CD4-positive, alpha-beta T cell treated with Interferon gamma for 1 hour (primary cell): ENCODE measurements at places on chromosomes 11 and 22.

DNA sequence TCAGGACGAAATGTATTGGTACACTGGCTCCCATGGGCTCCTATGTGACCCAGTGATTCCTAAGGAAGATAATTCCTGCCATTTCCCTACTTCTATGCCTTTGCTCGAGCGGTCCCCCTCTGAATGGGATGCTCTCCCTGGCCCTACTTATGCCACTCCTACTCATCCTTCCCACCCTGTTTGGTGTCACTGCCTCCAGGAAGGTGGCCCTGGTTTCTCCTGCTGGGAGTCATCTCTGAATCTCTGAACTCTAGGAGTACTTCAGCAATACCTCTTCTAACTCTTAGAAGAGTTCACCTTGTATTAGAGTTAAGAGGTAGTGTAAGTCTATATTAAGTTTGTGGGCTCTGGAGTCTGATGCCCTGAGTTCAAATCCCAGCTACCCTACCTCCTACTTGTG is 35.5 kb upstream of the LRRC55 start:
- DNase-seq = no peak

DNA sequence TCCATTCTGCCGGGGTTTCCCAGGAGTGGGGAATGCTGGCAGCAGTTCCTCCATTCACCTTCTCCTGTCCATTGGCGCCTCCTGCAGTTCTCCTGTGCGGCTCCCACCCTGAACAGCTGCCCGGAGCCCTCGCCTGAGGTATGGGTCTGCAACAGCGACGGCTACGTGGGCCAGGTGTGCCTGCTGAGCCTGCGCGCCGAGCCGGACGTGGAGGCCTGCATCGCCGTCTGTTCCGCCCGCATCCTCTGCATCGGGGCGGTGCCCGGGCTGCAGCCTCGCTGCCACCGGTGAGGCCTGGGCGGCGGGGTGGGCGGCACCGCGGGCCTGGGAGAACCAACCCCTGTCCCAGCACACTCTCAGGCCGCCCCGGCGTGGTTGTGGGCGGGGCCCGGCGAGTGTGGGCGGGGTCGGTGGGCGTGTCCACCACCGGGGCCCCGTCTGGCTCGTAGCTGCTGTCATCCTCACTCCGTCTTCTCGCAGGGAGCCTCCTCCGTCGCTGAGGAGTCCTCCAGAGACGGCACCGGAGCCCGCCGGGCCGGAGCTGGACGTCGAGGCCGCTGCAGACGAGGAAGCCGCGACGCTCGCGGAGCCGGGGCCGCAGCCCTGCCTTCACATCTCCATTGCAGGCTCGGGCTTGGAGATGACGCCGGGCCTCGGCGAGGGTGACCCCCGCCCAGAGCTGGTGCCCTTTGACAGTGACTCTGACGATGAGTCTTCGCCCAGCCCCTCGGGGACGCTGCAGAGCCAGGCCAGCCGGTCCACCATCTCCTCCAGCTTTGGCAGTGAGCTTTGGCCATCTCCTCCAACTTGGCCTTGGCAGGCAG is 14.0 kb upstream of the RELT start:
- no peak for DNase-seq

DNA sequence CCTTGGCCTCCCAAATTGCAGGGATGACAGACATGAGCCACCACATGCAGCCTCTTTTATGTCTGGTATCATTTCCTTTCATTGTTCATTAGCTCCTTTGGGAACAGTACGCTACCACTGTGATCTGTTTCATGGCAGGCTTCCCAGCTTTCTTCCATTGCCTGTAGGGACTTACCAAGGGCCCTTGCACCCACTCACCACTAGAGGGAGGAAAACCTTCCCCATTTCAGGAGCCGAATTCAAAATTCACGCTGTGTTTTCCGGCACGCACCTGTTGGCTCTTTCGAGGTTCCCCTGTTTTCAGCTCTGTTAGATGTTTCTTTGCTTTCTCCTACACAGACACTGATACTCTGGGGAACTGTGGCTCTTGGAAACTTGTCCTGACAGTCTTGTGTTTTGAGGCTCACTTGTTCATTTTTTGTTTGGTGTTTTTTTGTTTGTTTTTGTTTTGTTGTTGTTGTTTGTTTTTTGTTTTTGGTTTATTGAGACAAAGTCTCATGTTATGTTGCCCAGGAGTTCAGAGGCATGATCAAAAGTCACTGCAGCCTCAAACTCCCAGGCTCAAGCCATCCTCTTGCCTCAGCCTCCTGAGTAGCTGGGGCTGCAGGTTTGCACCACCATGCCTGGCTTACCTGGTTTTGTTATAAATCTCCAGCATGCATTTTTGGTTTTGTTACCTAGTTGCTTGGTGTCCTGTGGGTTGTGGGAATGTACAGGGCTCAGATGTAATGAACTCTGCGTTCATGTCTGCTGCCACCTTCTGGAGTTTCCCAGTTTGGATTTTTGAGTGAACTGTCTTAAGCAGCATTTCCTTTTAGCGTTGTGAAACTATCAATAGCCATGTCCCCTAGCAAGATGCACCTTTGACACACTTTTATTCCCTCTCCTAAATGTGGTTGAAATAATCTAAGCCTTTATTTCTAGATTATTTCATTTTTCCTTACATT is 2.3 kb downstream of the KRTAP5-11 start:
- no peak for DNase-seq

DNA sequence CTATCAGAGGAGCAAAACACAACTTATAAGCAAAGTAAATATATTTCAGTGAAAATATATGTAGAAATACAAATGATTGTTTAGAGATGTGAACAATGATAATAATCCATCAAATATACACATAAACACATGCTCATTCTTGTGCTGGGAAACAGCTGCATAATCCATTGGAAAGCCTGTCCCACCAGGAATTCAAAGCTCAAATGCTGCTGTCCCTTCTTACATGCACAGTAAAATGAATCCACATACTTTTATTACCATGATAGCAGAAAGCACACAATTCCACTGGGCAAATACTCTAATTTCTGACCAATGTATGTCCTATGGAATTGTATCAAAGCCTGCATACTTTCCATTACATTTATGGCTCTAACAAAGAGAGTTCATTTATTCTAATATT is 44.5 kb downstream of the SOX6 start:
- no peak for DNase-seq

DNA sequence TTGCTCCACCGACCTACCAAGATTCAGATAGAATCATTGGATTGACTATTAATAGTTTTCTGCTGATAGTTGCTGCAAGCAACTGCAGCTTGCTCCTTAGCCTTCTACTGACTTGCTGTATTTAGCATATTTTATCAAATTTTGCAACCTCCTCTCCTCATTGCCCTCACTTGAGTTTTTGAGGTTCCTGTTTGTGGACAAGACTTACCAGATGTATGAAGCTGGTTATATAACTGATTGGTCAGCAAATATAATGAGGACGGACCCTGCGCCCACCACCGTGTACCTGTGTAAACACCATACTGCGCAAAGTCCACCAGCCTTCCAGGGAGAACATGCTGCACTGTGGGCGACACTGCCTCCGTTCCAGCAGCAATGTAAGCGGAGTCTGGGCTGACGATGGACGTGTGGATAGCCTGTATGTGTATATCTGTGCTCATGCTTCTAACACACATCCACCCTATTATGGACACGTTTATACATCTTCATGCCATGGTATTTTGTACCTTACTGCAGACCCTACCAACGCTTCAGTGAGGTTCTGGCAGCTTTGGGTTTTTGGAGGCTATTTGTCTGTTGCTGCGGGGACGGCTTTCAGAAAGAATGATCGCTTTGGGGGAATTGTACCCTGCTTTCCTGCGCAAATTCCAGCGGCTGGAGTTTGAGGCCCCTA is 1.5 kb upstream of the USP18 start:
- DNase-seq = no peak

DNA sequence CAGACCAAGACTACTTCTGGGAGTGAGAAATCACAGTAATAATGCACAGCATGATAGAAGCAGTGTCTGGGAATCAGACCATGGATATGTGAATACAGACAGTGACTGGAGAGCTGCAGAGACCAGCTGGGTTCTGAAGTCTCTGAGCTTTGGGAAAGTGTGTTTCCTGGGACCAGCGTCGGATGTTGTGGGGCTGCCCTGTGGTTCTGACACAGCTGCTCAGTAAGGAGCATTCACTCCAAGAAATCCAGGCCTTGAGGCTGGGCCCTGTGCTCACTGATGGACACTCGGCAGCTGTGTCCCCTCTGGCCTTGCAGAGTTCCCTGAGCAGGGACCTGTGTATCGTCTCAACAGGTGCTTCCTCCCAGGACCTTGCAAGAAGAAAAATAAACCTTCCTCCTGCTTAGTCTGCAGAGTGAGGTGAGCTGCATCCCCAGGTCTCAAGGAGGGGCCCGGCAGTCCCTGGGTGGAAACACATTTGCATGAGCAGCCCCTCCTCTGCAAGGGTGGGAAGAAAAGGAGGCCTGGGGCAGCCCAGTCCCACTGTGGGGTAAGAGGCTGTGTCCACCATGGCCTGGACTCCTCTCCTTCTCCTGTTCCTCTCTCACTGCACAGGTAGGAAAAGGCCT is 107.9 kb downstream of the VPREB1 start:
- no peak for DNase-seq

DNA sequence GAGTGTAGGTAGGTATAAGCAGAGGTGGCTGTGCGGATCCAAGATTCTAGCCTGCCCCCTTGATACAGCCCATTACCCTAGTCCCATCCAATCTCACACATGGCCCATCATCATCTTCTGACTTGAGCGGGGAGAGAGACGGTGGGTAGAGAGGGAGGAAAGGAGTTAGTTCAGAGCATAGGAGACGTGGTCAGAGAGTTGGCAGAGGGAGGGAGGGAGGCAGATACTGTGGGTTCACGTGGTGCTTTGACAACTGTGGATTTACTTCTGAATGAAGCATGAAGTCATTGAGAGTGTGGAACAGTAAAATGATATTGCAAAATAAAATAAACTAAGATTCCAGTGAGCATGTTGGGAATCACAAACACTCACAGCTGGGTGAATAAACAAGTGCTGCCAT is 31.4 kb upstream of the VPREB1 start:
- DNase-seq = no peak

DNA sequence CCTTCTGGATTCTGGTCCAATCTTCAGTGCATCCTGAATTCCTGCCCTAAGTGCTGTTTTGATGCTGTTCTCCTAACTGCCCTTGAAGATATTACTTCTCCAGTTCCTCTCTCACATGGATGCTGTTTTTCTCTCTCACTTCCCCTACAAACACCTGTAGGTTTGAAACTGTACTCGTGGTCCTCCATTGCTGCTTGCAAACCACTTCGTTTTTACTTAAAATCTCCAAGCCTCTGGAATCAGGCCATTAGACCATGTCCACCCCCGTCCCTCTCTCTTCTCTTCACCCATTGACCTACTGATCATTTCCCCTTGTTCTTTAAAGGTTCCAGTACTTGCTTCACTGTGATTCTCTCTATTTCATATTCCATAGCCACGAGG is 988.1 kb downstream of the NTM start:
- no peak for DNase-seq

DNA sequence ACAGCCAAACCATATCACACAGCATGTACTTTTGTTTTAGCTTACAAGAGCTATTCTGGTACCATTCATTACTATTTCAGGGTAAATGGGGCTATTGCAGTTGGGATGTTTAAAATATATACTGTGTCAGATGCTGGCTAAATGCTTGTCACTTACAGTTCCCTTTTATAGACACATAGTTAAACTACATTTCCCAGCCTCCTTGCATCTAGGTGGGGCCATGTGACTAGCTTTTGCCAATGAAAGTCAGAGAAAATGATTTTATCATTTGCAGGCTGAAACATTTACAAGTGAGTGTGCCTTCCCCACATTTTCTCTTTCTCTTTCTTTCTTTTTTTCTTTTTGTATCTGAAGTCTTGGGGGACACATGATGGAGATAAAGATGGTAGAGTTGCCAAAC is 7.8 kb upstream of the IFTAP start:
- DNase-seq = no peak

GRCh38 chr11:128022007-128022368 is 565.4 kb downstream of the ETS1 start:
- DNase-seq = no peak

- no peak for DNase-seq
These were observed 76.3 kb upstream of the SUSD2 start for GRCh38 chr22:24105013-24105360.

GRCh38 chr11:103749158-103749557 is 287.3 kb upstream of the DDI1 start:
- no peak for DNase-seq

DNA sequence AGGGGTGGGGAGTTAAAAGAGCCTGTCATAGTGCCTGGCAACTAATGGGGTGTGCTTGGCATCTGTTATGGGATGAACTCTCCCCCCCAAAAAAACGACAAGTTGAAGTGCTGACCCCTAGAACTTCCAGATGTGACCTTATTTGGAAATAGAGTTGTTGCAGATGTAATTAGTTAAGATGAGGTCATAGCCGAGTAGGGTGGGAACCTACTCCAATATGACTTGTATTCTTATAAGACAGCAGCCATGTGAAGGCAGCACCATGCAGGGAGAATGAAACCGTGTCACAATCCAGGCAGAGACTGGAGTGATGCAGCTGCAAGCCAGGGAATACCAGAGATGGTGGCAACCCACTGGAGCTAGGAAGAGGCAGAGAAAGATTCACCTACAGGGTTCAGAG is 394.5 kb downstream of the TENM4 start:
- no peak for DNase-seq

DNA sequence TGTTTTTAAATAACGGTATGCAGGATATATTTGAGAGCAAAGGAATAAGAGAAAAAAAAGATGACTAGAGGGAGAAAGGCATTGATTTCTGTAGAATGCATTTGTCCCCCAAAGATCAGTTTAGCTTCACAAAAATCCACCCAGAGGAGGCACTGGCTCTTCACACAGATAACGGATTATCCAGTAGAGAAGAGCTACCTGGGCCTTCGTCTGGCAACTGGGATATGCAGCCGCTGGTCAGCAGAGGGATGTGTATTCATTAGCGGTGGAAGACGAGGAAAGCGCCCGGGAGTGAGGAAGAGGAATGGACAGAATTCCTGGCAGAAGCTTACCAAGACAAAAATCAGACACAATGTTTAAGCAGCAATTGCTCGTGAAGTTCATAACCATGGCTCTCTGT is 5.6 kb upstream of the WT1 start:
- DNase-seq = no peak
